ENCODE measurements at places on chromosomes 2 and 18.

GRCh38 chr2:164302786-164303185 lies 318.5 kb downstream of the GRB14 start:
- DNase-seq = no peak

DNA sequence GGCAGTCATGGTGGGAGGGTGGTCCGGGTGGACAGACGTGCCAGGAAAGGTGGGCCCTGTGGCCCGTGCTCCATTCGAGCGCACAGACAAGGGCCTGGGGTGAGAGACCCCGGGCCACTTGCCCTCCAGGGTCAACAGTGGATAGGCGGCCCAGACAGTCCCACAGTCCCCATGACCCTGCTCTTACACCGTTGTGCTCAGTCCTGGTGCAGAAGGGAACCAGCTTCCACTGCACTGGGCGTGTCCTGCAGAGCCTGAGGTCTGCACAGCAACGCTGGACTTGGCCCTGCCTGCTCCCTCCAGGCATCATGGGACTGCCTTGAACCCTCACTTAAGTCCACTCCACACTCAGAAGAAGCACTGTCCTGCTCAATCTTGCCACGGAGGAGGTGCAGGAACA lies 52.0 kb downstream of the PXDN start:
- no peak for DNase-seq

GRCh38 chr2:101722864-101723263 lies 25.4 kb downstream of the MAP4K4 start:
- no peak for DNase-seq

DNA sequence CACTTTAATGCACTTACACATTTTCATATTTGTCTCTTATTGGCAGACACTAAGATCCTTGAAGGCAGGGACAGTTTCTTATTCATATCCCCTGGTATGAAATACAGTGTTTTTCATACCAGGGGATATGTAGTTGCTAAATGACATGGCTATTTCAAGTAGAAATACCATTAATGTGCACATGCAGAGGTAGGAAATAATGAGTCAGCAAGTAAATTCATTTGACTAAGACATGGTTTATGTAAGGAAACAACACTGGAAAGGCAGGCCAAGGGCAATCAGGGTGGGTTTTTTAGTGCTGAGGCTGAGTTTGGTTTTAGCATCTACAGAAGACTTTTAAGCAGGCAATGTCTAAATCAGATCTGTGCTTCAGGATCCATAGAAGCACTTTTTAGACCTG lies 155.9 kb downstream of the WDPCP start:
- no peak for DNase-seq

DNA sequence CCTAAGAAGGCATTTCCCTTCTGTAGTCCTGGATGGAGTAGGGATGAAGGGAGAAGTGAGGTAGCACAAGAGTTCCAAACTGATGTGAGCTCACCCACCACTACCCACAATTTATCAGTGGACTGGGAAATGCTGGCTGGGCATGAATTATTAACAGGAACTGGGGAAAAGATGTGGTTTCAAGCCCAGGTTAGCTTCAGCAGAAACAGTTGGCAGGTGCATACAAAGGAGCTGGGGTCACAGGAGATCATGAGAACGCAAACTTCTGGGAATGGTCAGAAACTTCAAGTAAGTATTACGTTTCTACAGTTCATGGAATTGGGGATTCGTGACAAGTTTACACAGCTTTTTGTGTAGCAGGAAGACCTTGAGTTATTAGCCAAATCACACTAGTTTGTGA lies 5.4 kb downstream of the CCDC141 start:
- no peak for DNase-seq

DNA sequence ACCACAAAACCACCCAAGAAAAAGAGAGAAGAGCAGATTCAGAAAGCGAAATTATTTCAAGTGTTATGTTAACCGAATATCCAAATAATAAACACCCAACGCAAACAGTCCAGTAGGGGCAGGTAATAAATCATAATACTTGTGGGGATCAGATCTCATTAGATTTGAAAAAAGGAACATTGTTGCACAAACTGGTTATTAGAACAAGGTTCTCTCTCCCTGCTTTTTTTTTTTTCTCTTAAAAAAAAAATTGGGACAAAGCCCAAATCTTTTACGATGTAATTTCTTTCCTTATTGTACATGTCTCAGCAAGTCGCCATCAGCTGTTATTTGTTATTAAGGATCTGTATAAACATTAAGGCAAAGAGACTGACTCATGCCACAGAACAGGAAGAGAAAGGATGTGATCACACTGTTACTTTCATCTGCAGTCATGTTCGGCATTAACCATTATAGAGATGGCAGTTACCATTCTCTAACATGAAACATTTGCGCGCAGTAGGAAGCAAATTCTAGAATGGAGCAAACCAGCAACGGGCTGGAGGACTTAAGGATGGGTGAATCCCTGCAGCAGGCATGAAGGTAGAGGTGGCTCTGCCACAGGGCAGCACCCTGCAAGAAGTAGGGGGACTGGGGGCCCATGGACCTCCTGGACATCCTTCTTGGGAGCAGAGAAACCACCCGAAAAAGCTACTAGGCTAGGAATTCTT lies 42.0 kb downstream of the EPHA4 start:
- no peak for DNase-seq

GRCh38 chr2:150097901-150098531 lies 389.5 kb downstream of the RND3 start:
- no peak for DNase-seq

DNA sequence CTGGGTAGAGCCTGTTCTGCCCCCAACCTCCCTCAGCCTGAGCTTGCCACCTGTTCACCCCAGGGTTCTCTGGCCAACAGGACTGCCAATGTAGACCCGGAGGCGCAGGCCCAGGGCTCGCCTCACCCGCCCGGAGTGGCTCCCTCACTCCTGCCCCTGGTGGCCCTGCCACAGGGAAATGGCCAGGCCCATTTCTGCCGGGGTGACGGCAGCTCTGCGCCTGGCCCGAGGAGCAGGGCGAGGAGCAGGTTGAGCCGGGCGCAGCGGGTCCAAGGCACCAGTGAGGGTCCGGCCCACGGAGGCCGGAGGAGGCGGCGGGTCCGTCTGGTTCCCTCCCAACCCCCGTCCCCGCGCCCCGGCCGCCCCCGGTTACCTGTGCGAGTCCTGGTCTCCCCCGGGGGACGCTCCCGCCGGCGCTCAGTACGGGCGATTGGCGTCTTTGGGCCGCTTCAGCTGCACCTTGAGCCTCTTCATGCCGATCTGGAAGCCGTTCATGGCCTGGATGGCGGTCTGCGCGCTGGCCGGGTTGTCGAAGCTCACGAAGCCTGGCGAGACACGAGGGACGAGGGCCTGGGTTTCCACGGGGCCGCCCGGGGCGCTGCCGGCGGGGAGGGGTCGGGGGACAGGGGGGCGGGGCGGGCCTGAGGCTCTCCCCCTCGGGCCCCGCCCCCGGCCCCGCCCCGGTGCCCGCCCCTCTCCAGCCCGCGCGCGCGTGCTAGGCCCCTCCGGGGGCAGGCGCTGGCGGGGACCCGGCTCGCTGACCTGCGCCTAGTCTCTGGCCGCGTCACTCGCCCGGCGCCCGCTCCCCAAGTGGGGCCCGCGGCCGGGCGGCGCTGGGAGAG lies 312.0 kb downstream of the CELF4 start:
- DNase-seq = no peak

DNA sequence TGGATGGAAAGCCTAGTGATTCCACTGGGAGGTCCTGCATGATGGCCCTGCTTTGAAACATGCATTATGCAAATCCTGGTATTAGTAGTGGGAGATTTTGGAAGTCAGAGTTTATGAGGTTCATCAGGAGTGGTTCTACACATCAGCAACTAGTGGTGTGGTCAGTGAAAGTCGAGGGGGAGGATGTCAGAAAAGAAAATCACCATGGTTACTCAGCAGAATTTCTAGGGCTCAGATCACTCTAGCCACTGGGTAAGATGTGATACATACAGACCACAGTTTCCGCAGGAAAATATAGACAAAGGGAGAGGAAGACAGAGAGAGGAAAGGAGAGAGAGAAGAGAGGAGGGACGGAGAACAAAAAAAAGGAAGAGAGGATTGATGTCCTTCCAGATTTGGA lies 2100.7 kb upstream of the PIK3C3 start:
- DNase-seq = no peak

GRCh38 chr2:21627938-21628337 lies 504.2 kb downstream of the TDRD15 start:
- no peak for DNase-seq

DNA sequence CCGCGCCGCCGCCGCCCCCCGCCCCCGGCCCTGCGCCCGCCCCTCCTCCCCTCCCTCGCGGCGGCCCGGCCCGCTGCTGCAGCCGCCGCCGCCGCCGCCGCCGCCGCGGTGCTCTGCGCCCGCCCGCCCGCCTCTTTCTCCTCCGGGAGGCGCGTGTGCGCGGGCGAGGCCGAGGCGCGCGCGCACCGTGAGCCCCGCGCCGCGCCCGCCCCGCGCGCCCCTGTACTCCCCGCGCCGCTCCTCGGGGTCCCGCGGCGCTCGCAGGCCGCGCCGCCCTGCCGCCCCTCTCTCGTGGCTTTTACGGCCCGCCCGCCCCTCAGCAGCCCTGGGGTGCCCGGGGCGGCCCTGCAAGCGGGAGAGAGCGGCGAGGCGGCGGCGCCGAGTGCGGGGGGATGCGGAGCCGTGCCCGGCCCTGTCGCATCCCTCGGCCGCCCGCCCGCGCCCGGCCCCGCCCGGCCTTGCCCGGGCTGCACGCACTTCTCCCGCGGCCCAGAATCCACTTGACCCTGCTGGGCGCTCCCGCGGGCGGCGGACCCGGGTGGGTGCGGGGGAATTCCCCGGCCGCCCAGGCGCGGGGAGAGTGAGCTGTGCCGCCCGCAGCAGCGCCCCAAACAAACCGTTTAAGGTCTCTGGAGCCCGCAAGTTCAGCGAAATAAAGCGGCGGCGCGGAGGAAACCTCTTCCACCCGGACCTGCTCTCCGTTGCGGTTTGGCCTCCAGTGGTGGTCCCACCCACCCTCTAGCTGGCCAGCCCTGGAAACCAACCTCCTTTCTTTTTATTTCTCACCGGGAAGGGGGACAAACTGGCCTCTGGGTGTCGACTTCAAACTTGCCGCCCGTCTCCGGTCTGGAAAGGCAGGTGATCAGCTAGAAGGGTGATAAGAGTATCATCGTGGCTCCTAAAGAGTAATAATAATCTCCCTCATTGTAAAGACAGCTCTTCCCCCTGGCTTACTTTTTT lies 37.4 kb downstream of the AFF3 start:
- DNase-seq = no peak

- no peak for DNase-seq
These were observed 85.7 kb downstream of the SEMA4F start for GRCh38 chr2:74739733-74740241.

DNA sequence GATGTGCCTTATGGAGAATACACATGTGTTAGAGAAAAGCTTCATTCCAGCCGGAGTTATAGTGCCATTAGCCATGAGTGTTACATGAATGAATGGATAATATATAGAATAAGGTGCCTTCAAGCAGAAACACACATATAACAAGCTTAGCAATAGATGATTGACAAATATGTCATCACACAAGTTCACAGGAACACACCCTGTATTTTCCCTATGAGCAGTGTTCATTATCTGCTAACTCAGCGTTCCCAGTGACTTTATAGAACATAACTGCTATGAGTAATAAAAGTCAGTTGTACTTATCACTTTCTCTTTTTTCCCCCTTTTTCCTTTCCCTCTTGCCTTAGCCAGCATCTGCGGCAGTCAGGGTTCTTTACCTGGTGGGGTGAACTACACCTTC lies 65.1 kb downstream of the TIMM21 start:
- DNase-seq = no peak

- DNase-seq = no peak
These were observed 27.6 kb downstream of the PLEKHB2 start for GRCh38 chr2:131132729-131133128.

DNA sequence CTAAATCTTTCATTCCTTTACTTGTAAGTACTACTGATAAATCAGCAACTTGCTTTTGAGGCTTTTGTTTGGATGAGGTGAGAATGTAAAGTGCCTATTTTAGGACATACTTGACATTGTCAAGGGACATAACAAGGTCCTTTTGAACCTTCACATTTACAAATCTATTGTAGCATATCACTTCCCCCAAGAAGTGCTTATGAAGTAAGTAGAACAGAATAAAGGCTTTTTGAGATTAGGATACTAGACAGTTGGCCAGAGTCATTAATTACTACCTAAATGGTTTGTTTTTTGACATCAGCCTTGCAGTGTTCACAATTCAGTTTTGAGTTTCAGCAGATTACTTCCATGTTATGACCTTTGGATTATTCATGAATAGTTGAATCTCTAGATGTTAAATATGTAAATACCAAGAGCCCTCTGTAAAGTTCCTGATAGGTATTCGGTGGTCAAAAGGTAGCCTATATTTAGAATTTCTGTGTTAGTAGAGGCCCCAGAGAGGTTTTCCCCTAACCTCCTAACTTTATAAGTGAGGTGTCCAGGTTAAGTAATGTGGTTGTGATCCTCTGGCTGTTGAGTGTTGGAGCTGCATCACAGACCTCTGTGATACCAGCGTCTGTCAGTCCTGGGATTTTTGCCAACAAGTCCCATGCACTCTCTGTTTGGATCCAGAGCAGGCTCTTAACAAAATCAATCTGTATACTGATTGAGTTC lies 67.2 kb downstream of the LCLAT1 start:
- DNase-seq = no peak

DNA sequence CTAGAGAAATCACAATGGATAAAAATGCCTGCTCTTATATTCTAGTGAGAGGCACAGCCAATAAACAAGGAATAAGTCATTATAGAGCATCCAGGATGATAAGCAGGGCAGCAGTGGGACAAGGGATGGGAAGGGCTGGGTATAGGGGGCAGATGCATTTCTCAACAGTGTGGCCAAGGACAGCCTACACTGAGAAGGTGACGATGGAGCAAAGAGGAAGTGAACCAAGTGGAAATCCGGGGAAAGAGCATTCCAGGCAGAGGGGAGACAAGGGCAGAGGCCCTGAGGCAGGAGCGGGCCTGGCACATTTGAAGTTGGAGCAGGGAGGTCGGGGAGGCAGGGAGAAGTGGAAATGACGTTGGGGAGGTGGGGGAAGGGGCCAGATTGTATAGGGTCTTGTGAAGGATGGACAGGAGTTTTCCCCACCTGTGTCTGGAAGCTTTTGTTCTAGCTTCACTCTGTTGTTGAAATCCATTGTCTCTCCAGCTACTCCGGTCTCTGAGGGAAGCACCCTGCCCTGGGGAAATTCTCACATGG lies 17.6 kb downstream of the TMEM177 start:
- no peak for DNase-seq

- DNase-seq = no peak
These were observed 641.9 kb downstream of the CNTNAP5 start for GRCh38 chr2:124666976-124667375.

DNA sequence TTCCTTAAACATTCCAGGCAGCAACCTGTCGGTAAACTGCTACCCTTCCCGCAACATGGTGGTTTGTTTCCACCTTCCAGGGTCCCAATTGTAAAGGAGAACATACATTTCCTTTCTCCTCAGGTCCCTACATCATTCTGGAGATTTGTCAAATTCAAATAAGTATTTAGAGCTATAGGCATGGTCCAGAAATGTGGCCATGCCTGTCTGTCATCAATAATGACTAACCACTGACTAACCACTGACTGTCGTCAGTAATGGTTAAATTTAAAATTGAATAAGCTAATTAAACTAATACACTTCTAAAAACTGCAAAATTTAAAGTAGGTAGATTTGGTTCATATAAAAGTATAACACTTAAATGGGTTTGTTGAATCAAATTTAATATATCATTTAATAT lies 984.0 kb upstream of the SLC39A10 start:
- DNase-seq = no peak
